ENCODE measurements at places on chromosomes 7 and 10.

- no peak for DNase-seq
These were observed 46.5 kb upstream of the INSYN2A start for GRCh38 chr10:127242914-127243313.

- no peak for DNase-seq
These were observed 12.2 kb downstream of the TRPV6 start for GRCh38 chr7:142873281-142873784.

GRCh38 chr7:26658389-26659084 lies 205.9 kb downstream of the SKAP2 start:
- DNase-seq = no peak

GRCh38 chr7:40694026-40694809 lies 559.4 kb downstream of the SUGCT start:
- no peak for DNase-seq

GRCh38 chr10:103845972-103846371 lies 9.4 kb downstream of the SH3PXD2A start:
- peak; percentile 37 for DNase-seq

GRCh38 chr10:114709984-114710383 lies 51.9 kb upstream of the ABLIM1 start:
- DNase-seq = no peak

Data from CD4-positive, alpha-beta T cell treated with Interleukin-15 for 4 hours (primary cell).